Right lobe of liver (tissue), 6 donors: ENCODE measurements at places on chromosomes 5 and 9. TPM values are rescaled to one million over a fixed set of nuclear protein-coding genes. Genes with fewer than 3 reads are reported as not detected.

CREBRF gene
- total RNA-seq: 15.7 TPM

VCP gene
- 122 TPM for total RNA-seq

EQTN gene
- not detected for total RNA-seq

ASB6 gene
- total RNA-seq: 6.1 TPM

TMOD1 gene
- 5.9 TPM for total RNA-seq
